Stimulated activated CD8-positive, alpha-beta memory T cell treated with anti-CD3 and anti-CD28 coated beads, Interleukin-12 subunit alpha, Interleukin-12 subunit beta, amount 100 ng/mL, for 4 hours (primary cell): ENCODE measurements at places on chromosomes 12 and 14.

DNA sequence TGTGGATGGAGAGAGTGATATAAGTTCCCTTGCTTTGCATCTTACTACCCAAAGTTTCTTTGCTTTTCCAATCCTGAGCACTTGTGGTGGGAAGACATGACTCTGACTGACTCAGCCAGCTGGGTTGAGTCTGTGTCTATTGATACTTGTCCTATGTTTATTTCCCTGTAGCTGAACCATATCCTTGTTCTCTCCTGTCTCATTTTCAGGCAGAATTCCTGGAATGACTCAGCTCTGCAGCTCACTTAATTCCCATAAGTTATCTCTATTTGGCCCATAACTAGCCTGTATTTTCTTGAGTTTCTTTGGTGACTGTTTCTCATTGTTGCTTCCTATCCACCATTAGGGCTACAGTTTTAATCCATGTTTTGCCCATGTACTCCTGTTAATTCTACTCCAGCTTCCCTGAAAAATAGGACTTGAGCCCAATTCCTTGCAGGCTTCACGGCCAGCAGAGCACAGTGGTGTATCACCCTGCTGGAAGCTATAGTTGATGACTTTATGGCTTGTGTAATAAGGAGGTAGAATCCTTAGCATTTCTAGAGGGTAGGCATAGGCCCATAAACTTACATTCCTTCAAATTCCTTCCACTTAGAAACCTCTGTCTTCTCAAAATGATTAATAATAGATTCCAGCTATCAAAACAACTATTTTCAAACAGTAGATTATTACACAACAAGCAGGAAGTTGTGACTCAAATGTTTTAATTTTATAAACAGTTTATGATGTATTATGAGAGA lies 183.1 kb downstream of the TMTC3 start:
- no peak for DNase-seq

GRCh38 chr14:50762931-50763300 lies 68.0 kb downstream of the NIN start:
- DNase-seq, result no peak

GRCh38 chr14:26067341-26067740 lies 530.5 kb downstream of the NOVA1 start:
- no peak for DNase-seq

DNA sequence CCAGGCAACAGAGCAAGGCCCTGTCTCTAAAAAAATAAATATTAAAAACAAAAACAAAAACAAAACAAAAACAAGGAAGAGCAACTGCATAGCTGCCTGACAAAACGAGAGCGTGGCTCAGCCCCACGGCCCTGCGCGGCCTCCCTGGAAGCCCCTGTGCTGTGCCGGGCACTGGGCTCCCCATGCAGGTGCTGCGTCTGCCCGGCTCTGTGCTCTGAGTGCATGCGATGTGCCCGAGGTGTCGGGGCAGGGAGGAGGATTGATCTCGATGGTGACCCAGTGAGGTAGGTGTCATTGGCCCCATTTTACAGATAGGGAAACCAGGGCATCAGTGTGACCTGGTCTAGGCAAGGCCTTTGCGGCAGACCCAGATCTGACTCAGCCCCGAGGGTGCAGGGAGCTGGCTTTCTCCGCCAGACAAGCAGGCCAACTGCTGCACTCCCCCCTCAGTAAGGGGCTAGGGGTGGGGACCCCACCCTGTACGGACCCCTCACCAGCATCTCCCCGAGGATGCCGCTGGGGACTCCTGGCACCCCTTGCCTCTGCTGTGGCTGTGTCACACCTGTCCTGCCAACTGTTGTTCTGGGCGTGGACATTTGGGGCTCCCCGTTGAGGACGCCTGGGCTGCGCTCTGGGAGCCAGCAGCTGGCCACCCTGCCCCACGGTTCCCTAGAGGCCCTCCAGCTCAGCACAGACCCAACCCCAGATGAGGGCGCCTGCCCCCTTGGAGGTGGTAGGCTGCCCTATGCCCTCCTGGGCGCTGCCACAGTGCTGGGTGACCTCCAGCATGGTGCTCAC lies 15.3 kb downstream of the GPR132 start:
- DNase-seq, result no peak

DNA sequence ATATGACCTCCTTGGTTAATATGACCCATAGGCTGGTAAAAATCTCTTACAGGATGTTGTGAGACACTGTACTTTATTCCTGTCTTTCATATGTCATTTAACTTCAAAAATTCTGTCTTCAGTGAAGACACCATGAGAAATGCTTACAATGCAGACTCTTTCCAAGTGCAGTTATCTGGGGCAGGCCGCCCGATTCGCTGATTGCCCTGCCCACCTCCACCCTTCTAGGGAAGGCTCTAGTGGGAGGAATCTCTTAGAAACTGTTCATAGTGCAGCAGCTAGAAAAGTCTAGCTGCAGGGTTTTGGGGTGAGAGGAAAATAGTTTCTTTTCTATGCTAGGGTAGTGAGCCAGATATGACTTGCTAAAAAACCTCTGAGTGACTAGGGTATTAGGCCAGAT lies 15.0 kb upstream of the CIPC start:
- DNase-seq, result no peak

DNA sequence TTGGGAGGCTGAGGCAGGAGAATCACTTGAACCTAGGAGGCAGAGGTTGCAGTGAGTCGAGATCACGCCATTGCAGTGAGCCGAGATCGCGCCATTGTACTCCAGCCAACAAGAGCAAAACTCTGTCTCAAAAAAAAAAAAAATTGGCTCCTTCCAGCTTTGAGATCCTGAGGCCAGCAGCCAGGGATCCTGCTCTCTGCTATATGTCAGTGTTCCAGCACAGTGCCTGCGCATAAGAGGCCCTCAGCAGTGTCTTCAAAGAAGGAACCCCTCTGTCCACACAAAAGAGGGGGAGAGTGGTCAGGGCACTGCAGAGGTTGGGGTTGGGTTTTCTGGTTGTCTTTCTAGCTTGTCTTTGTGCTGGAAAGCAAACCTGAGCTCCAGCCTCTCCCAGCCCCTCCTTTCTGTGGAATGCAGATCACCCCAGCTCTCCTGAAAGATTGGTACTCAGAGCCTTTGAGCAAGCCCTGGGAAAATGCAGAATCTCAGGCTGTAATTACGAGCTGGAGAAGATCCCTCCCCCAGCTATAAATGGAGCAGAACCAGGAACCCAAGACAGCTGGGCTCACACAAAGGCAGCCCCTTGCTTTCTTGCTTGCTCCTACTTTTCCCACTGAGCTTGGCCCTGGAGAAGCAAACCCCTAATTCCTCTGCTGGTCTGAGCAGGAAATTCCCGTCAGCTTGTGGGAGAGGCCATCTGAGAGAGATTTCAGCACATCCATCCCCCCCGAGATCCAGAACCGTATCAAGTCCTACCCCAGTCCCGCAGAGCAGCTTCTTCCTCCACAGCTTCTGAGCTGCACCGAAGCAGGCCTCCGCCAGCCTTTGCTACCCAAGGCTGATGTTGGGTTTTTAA lies 205.7 kb downstream of the ZFP36L1 start:
- DNase-seq, result no peak

DNA sequence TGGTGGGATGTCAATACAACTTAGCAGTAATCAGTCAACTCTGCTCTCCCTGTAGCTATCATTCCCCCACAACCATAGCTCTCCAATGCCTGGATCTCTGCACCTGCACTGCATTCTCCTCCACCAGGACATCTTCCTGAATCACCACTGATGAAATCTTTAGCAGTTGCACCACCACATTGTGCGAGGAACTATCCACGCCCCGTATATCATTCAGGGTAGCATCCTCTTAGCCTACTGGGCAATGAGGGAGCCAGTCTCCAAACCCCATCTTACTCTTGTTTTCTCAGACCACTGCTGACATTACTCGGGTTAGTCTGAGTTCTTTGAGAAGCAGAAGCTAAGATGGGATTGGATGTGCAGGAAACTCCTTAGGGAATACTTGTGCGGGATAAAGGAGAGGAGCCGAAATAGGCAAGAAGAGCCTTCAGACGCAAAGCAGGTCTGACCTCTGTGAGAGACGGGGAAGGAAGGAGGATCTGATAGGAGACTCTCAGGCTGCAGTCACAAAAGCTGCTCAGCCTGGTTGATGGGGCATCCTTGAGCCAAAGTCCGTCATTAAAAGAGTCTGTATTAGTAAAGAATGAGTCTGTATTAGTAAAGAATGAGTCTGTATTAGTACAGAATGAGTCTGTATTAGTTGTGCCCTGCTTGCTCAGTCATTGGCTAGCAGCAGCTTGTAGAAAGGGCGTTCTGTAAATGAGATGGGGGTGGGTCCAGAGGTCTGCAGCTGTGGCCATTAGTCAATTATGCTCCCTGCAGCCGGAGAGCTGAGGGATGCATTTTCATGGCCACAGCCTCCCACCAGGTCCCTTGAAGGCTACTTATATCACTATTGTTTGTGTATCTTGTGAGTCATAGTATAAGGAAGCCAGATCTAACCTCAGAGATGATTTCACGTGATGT lies 49.6 kb upstream of the RASSF3 start:
- DNase-seq, result no peak

DNA sequence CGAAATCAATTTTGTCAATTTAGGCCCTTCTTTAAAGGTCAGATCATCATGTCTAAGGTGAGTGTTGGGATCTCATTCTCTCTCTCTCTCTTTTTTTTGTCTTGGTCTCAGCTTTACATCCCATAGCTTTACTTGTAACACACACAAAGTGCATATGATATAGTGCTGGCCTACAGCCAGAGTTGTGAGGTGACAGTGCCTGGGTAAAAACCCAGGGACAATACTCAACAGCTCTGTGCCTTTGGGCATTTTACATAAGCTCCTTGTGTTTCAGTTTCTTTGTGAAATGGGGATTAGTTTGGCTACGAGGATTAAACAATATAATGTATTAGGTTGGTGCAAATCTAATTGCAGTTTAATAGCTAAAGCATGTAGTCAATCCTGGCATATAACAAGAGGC lies 40.2 kb downstream of the GRIP1 start:
- DNase-seq, result no peak

- no peak for DNase-seq
These were observed 19.8 kb downstream of the ISM2 start for GRCh38 chr14:77478796-77479195.

GRCh38 chr14:92680781-92681650 lies 67.4 kb downstream of the LGMN start:
- peak; percentile 56 for DNase-seq

- DNase-seq, result no peak
These were observed 101.9 kb upstream of the RTL1 start for GRCh38 chr14:101005447-101005846.

- no peak for DNase-seq
These were observed 221.9 kb upstream of the FOXN3 start for GRCh38 chr14:89638891-89639290.

- DNase-seq, result no peak
These were observed 307.1 kb downstream of the RPL10L start for GRCh38 chr14:46344327-46344937.

- DNase-seq, result no peak
These were observed 130.2 kb upstream of the HMGA2 start for GRCh38 chr12:65694130-65694529.

DNA sequence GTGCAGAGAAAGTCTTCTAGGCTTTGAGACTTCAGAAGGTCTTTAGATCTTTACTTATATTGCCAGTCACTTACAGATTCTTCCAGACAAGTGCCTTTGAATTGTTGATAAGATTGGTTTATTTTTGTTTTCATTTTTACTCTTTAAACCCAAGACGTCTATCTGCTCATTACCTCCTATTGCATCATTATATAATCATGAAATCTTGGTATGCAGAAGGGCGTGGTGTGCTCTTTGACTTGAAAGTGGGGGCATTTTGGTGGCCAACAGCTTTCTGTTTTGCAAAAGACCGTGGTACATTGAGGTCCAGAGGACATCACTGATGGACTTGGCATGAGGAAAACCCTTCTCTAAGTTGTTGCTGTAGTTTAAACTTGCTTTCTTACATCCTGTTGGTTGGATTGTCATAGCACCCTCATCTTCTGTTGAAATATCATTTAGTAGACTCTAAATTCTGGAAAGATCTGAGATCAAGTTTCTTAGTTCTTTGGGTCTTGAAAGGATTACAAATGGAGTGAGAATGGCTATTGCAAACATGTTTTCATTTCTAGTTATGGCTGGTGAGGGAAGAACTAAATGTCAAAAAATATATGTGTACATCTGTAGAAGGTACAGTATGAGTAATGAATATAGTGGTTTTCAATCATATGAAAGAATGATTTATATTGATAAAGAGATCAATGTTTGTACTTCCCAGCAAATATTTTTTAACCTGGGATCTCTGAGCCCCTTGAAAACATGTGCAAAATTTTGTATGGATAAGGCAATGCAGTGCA lies 441.8 kb downstream of the NRXN3 start:
- no peak for DNase-seq

DNA sequence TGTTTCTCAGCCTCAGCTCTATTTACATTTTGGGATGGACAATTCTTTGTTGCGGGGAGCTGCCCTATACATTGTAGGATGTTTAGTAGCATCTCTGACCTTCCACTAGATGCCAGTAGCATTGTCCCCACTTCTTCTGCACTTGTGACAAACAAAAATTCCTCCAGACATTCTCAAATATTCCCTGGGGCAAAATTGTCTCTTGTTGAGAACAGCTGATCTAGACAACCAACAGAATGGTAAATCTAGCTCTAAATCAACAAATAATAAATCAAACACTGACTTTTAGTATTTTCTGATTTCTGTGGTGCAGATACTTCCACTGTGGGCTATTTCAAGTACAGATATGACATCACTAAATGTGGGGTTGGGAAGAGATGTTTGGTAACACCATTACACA lies 60.7 kb downstream of the MSRB3 start:
- no peak for DNase-seq
